ENCODE measurements at places on chromosomes 4 and X.

DNA sequence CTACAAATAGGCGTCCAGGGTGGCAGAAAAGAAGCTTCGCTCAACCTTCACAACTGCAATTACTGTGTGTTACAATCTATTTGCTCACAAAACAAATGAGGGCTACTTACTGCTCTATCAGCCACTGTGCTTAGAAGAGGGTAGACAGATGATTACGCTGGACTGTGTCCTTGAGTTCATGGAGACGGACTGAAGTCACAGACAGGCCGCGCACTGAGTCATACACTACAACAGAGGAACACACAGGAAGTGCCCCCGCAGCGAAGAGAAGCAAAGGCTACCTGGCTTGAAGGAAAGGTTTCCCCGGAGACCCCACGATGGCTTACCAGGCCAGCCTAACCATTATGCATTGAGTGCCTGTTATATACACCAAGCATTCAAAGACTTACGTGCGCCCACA lies 25.6 kb downstream of the FAT1 start:
- no peak for DNase-seq

DNA sequence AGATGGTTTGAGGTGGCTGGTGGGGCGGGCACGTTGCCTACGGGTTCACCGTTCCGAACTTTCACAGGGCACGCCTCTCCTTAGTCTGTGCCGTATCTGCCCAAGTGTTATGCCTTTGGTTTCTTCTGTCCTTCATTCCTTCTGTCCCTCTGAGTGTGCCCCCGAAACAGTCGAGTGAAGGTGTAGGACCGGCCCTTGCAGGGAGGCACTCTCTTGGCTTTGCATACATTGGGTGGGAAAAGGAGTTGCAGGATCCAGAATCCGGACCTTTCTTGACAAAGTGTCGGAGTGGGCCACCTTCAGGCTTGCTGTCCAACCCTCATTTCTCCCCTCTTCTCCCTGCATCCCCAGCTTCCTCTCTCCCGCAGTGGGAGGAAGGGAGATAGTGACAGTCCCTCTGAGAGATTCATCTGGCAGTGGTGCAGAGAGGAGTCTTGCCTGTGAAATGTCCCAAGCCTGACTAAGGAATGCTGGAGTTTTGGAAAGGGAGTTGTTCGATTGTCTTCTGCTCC lies 569 bp downstream of the ARFIP1 start:
- no peak for DNase-seq

GRCh38 chrX:31272472-31272775 lies 200.6 kb upstream of the FTHL17 start:
- no peak for DNase-seq

- no peak for DNase-seq
Observed at GRCh38 chr4:55730280-55730931, 89.2 kb upstream of the EXOC1L start.

DNA sequence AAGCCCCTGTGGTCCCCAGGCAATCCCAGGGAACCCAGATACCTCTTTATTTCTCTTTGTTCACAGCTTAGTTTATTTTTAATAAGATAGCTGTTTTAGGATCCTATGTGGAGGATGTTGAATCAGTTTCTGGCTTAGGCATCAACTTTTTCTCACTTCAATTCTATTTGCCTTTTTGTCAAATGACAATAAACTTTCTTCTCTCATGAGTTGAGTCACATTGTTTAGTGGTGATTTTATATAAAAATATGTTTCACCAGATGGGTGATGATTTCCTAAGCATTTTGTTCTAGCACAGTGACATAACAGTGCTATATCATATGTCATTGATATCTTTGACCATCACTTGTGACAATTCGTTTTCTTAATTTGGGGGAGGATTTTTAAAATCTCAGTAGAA lies 198.1 kb upstream of the PUDP start:
- no peak for DNase-seq

DNA sequence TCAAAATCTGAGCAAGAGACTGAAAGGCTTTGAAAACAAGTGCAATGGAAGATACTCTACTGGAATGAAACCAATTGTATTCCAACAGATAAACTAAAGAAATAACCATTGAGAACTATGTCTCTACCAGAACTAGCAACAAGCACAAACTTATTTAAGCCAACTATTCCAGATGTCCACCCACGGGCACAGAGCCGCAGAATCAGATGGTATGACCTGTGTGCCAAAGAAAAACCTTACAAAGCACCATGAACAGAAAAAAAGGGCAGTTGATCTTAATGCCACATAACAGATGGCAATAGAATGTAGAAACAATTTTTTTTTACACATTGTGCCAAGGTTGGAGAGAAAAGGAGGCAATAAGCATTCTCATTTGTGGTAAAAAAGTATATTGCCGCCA lies 269.3 kb upstream of the ADGRL3 start:
- no peak for DNase-seq

DNA sequence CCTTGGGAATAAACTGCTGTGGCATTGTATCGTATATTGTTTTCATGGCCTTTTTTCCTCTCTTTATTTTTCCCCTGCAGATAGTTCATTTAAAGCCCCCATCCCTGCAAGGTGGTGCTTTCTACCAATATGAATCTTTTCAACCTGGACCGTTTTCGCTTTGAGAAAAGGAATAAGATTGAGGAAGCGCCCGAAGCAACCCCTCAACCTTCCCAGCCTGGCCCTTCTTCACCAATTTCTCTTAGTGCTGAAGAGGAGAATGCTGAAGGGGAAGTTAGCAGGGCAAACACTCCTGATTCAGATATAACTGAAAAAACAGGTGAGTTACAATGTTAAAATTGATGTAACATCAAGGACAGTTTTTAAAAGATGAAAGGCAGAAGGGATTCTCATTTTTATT lies 601 bp downstream of the SMARCAD1 start:
- no peak for DNase-seq

DNA sequence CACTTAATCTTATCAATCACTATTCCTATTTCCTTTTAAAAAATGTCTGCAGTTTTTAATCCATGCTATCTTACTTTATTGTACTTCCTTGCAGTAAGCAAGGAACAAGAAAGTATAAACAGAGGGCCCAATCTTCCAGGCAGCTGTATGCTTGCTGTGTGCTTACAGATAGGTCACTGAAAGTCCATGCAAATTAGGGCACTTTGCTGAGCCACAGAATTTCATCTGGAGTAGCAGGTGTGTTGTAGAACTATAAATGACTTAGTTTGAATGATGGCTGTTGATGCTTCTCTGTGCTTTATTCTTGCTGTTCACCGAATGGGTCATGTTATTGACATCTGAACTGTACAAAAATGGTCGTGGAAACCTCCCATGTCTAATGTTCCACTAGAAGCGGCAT lies 154.6 kb downstream of the ATOH1 start:
- DNase-seq: no peak

DNA sequence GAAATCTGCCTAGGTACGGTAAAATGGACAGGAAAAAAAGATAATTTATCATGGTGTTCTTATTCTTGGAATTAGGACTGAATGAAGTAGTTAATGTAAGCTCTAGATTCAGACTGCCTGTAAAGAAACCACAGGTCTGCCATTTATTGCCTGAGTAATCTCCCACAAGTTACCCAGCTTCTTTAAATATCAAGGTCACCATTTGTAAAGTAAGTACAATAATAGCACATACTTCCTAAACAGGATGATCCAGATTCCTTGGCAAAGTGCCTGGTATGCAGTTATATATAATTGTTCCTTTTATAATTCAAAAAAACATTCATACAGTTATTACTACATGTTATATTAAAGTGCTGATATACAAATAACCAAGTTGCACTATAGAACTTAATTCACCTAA lies 368.6 kb downstream of the HNRNPD start:
- no peak for DNase-seq

GRCh38 chr4:140427106-140427918 lies at the start of gene CLGN:
TSS of gene CLGN (minus strand) at chr4:140427648. CDS start at chr4:140413078, 14,570 bp downstream.
- DNase-seq: peak; percentile 25

GRCh38 chr4:146285037-146285436 lies 70.7 kb downstream of the REELD1 start:
- no peak for DNase-seq

DNA sequence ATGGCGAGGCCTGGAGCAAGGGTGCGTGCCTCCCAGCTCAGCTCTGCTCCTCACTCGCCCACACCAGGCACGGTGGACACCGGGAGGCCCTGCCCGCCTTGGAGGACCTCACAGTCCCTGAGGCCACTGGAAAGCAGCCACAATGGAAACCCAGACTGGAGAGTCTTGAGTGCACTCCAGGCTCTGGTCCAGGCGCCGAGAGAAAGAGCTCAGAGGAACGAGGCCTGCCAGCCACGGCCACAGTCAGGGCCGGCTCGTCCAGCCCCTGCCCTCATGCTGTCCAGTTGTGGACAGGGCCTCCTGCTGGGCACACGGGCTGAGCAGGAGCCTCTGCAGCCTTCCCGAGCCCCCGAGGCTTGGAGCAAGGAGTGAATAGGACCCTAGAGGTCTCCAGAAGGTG lies 53.3 kb upstream of the GRPEL1 start:
- no peak for DNase-seq

GRCh38 chr4:174657472-174657871 lies 135.2 kb upstream of the HPGD start:
- DNase-seq: no peak

DNA sequence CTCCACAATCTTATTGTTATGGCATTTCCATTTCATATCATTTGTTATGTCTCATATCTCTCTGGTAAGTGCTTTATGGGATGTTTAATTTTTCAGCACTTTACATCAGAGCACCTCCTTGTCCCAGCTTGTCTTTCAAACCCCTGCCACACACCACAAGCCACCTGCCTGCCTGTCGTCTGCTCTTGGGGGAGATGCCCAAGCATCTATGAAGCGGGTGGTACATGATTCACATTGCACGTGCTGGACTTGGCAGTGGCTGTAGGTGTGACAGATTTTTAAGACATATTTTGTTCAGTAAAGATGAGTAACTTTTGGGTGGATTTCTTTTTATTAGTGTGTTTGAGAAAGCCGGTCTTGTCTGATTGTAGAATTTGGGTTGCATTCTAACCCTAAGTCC lies 14.2 kb upstream of the SPATA4 start:
- no peak for DNase-seq

DNA sequence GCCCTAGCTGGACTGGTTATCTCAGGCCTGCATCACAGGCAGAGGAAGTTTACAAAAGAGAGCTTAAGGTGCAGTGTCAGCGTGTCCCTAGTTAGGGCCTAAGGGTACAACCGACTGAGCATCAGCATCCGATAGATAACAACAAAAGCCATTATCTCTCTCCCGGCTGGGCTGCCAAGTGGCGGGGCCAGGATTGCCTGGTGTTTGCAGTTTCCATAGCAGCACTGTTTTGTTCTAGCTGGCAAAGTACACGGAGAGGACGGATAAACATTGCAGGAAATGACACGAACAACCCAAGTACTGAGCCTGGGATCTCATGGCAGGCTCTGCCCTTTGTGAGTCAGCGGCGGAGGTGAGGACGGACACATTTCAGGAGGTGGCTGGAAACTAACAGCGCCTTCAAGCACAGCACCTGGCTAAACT lies 104.7 kb upstream of the NOCT start:
- DNase-seq: peak; percentile 40

- DNase-seq: no peak
Observed at GRCh38 chrX:122546269-122546668, 637.8 kb upstream of the GRIA3 start.

DNA sequence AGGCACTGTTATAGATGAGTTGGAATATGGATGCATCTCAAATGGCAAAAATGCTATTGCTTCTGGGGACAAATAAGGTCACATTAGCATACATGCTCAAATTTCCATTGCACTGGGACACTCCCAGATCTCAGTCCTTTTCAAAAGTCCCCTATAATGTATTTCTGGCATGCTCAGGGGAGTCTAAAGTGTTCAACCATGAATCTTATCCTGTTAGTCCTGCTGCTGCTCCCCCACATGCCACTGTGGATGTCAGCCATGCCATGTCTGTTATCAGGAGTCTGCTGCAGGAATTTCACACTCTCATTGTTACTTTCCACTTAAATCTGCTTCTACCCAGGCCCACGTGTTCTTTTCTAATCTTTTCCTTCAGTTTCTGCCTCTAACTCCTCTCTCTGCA lies 1000.6 kb downstream of the CCSER1 start:
- no peak for DNase-seq

- DNase-seq: no peak
Observed at GRCh38 chr4:51960486-51960885, 59.7 kb downstream of the LRRC66 start.

DNA sequence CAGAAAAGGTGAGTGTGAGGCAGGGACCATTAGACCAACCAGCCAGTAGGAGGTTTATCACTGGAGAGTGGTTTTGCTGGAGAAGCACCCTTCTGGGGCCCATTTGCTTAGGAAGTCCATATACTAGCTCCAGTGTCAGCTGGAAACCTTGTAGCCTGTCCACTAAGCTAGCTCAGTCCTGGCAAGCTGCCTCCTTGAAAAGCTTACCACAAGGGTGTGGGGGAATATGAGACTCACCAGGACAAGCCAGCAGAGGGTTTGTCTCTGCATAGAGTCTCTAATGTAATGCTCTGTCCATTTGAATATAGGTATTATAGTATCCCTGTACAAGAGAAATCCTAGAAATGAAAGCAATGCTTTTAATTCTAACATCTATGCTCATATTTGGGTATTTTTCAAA lies 86.3 kb downstream of the FBXL5 start:
- no peak for DNase-seq

GRCh38 chrX:120244735-120245498 lies 5.7 kb upstream of the ZBTB33 start:
- peak; percentile 57 for DNase-seq

GRCh38 chr4:5908876-5909427 lies 16.1 kb upstream of the CRMP1 start:
- DNase-seq: no peak

DNA sequence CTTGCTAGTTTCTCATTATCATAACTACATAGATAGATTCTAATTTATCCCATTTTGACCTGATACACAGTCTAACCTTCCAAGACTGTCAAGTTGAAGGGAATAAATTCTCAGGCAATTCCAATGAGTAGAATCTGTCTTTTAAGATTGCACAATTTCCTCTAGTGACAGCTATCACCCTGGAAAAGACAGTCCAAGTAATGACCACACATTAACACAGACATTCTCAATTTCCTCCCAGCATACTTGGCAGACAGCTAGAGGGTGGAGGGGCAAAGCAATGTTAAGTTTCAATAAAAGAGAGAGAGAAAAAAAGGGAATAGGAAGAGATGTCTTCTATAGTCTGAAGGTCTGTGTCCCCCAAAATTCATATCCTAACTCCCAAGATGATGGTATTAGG lies 234.7 kb downstream of the LDB2 start:
- no peak for DNase-seq

- DNase-seq: no peak
Observed at GRCh38 chr4:31234494-31234893, 514.3 kb downstream of the PCDH7 start.

DNA sequence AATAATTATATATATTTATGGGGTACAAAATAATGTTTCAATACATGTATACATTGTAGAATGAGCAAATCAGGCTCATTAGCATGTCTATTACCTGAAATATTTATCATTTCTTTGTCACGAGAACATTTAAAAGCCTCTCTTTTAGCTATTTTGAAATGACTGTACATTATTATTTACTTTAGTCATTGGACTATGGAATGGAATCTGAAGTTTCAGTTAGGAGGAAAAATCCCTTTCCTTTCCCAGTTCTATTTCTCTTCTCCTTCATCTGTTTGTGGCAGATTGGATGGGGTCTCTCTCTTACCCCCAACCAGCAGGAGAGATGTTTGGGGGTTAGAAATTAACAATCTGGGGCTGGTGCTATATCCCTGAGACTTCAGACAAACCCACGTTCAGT lies 292.5 kb upstream of the SFRP2 start:
- DNase-seq: no peak
